ENCODE measurements at places on chromosomes 6 and 20.

GRCh38 chr6:143160439-143161220 is 99.9 kb downstream of the AIG1 start:
- DNase-seq: no peak

GRCh38 chr6:168418711-168419121 is 22.3 kb upstream of the SMOC2 start:
- DNase-seq: no peak

DNA sequence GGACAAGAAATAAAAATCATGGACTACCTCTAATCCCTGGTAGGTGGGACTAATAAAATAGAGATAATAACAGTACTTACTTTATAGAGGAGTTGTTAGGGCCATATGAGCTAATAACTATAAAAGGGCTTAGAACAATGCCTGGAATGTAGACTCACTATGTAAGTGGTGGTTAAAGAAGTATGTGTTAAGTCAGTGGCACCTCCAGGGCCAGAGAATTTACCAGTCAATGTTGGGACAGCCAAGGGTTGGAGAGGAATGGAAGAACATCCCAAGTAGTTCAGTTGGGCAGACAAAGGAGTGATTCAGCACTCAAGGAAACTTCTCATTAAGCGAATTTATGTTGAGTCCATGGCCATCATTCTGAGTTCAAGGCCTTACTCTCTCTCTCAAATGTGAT is 116.8 kb downstream of the OTOR start:
- no peak for DNase-seq

DNA sequence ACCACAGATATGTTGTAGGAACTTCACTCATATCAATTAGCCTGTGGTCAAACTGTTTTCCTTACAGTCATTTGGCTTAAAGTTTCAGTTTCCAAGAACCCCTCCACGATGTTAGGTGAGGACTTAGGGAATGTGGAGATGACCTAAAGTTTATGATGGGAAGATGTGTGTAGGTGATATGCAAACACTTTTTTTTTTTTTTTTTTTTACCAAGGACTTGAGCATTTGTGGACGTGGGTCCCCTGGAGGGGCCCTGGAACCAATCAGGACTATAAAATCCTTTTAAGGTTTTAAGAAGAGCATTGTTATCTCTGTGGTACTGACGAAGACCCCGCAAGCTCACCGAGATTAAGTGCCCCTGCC is 478 bp upstream of the MTHFD1L start:
- no peak for DNase-seq

GRCh38 chr6:157080986-157081391 is 242.3 kb downstream of the TMEM242 start:
- DNase-seq: no peak

DNA sequence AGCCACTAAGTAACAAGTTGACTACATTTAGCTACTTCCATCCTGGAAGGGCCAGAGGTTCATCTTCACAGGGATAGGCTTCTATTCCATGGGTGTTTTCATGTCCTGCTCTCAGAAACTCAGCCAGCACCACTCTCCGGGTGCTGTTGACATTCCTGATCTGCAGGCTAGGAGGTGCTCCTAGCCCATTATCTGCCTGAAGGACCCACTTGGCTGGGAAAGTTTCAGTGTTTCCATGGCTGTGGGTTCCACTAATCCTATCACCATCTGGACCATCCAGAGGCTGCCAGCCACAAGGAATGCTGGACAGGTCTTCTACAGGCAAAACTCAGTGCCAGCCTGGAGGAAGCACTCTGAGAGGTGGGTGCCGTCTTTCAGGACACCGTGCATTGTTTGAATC is 45.2 kb downstream of the HLA-G start:
- no peak for DNase-seq

DNA sequence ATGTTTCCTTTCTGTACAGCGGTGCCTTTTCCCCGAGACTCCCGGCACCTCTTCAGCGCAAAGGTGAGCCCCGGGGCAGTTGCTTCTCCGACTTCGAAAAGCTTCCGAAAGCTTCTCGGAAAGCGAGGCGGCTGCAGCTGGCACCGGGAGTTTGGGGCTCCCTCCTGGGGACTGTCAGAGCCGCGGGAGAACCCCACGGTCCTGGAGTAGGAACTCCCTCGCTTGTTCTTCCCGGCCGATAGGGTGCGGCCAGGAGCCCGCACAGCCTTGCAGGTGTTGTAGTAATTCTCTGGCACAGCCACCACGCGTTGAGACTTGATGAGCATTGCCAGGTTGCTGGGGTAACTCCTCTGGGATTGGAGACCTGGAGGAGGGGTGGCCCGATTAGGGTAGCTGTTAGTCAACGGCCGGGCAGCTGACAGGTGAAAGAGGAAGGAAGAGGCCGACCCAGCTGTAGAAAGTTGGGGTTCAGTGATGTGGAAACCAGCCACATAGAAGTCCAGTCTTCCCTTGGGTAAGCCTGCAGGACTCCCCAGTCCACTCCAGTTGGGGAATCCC is 721 bp downstream of the KDM1B start:
- peak; percentile 58 for DNase-seq

- no peak for DNase-seq
These were observed 164.8 kb upstream of the MAN1A1 start for GRCh38 chr6:119514345-119514744.

DNA sequence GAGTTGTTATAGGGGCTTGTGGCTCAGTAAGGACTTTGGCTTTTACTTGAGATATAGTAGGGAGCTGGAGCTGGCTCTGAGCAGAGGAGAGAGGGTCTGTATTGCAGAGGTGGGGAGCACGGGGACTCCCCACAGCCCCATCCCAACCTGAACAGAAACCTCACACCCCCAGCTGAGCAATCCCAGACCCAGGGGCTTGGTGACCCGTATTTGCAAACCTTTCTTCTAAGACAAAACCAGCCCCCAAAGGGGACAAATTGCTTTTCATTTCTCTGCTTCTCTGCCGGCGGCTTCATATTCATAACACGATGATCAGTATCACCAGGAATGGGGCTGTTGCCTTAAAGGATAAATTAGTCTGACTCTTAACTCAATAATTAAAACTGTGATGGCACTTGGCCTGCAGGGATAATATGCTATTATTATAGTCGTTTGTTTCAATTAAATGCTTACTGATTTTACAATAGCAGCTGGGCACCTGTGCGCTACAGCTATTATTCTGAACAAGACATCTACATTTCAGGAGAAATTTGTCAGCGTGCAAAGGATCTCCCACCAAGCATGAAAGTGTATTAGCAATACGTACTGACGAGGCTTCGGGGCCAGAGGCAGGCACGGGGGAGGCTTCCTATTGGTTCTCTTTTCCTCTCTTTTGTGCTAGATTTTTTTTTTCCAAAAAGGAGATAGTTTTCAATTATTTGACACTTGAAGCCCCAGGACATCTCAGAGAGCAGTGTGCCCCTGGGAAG is 118.1 kb downstream of the TOX2 start:
- DNase-seq: no peak

GRCh38 chr20:58145506-58146080 is 82.9 kb downstream of the ANKRD60 start:
- DNase-seq: no peak

- no peak for DNase-seq
These were observed 365.2 kb downstream of the PAX1 start for GRCh38 chr20:22070610-22071058.

DNA sequence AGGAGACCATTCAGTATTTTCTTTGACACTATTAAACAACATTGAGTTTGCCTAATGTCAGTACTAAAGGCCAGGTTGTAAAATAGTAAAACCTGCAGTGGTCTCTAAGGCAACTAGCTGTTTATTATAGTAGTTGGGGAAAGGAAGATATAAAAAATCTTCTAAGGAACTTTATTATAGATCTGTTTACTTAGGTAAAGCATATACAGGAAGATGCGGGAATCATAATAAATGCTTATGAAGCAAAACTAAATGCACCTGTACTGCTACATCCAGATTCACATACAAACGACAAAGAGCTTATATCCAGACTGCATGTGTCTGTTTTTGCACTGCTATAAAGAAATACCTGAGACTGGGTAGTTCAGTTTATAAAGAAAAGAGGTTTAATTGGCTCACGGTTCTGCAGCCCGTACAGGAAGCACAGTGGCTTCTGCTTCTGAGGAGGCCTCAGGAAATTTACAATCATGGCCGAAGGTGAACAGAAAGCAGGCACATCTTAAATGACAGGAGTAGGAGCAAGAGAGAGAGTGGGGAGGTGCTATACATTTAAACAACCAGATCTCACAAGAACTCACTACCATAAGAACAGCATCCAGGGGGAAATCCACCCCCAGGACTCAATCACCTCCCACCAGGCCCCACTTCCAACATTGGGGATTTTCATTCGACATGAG is 8.7 kb upstream of the TRIM39 start:
- DNase-seq: no peak

- DNase-seq: no peak
These were observed 2.2 kb downstream of the TFAP2A start for GRCh38 chr6:10412461-10413261.

DNA sequence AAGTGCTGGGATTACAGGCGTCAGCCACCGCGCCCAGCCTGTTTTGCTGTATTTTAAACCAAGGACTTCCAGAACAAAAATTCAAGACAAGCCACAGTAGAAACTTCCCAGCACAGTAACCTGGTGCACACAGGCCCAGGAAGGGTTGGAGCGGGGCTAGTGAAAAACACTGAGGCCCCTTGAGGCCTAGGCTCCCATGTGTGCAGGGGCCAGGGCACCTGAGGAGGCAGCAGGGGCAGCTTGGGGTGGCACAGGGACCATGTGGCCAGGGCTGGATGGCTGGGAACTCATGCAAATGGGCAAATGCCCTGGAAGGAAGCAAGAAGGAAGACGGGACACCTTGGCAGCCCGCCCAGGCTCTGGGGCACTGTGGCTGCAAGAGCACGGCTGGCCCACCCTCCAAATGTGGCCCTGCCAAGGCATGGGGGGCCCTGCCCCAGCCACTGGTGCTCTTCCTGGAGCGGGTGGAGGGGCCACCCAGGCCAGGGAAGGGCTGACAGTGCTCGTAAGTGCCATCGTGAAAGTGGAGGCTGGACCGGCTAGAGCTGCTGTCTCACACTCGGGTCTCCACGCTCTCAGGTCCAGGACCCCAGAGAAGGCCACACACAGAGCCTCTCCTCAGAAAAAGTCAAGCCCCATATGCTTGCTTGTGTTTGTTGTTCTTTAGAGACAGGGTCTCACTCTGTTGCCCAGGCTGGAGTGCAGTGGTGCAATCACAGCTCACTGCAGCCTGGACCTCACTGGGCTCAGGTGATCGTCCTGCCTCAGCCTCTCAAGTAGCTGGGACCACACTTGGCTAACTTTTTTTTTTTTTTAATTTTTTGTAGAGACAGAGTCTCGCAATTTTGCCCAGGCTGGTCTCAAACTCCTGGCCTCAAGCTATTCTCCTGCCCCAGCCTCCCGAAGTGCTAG is 10.3 kb downstream of the SLC2A4RG start:
- DNase-seq: no peak

DNA sequence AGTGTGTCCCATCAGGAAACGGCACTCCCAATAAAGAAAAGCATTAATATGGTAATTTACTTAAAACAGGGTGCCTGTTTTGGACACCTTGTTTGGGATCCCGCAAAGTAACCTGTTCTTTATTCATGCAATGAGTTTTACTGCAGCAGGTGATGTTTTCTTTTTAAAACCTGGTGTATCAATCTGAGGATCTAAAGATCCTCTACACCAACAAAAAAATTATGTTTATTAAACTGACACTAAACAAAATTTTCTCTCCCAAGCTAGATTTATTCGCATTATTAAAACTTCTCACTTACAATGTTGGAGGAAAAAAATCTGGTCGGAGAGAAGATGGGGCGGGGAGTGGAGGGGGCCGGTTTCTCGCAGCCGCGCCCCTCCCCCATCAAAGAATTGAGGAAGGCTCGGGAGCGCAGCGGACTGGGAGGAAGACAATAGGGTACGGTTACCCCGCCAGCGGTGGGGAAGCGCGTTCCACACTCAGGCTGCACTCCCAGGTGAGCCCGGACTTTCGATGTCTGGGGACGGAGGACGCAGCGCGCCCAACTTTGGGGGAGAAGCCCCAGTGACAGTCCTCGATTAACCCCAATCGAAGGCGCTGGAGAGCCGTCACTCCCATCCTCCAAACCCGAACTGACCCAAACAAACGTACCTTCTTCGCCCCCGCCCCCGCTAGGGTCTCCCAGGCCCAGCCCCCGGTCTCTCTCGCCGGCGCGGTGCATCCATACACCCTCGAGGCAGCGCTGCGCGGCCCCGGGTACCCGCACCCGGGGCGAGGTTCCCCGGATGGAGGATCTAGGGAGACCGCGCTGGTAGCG is 1.3 kb downstream of the CD24 start:
- peak; percentile 47 for DNase-seq

DNA sequence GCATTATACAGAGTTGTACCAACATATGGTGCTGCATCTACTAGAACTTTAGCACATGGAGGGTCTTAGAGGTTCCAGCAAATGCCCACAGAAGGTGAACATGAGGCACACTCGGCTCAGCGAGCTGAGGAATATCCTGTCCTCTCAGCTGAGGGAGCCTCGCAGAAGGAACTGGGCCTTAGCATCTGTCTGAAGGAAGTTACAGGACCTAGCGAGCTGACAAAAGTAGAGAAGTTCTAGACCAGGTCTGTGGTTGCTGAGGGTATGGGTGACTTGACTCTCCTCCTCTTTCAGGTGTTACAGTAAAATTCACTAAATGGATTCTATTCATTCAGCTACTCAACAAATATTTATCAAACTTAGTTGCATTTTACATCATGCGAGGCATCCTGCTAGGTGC is 157.2 kb downstream of the ZDHHC14 start:
- DNase-seq: no peak

DNA sequence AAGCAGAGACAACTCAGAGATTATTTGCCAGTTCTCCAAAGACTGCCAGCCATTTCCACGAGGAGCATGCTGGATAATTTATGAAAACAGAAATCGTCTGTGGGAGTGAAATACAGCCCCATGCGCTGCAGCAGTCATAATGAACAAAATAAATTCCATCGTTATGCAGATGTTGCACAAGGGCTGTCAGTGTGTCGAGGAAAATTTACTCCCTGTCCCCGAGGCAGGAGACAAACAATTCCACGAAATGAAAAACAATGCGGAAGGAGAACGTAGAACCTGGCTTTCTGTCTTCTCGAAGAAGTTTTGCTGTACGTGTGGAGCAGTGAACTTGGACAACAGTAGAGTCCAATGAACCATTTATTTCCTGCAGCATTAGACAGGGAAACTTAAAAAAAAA is 399.4 kb downstream of the CD83 start:
- DNase-seq: no peak

- DNase-seq: no peak
These were observed 199.6 kb downstream of the TTLL2 start for GRCh38 chr6:167524261-167525111.

DNA sequence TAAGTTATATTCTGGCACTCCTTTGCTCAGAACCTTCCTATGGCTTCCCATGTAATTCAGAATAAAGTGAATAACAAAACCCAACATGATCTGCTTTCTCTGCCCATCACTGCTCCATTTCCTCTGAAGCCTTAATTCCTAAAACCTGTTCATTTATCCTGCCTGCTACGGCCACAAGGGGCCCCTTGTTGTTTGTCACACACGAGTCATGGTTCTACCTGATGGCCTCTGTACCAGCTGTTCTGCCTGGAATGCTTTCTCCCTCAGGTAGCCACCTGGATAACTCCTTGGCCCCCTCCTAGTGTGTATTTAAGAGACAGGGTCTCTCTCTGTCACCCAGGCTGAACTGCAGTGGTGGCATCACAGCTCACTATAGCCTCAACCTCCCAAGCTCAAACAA is 26.8 kb downstream of the ERGIC3 start:
- peak; percentile 79 for DNase-seq

GRCh38 chr6:150531957-150532356 is 67.7 kb upstream of the PLEKHG1 start:
- no peak for DNase-seq

GRCh38 chr6:14068133-14068532 is 49.4 kb upstream of the CD83 start:
- no peak for DNase-seq
